Mesenchymal stem cell (in vitro differentiated cells and primary cell): ENCODE measurements at places on chromosomes 16 and 17.

DNA sequence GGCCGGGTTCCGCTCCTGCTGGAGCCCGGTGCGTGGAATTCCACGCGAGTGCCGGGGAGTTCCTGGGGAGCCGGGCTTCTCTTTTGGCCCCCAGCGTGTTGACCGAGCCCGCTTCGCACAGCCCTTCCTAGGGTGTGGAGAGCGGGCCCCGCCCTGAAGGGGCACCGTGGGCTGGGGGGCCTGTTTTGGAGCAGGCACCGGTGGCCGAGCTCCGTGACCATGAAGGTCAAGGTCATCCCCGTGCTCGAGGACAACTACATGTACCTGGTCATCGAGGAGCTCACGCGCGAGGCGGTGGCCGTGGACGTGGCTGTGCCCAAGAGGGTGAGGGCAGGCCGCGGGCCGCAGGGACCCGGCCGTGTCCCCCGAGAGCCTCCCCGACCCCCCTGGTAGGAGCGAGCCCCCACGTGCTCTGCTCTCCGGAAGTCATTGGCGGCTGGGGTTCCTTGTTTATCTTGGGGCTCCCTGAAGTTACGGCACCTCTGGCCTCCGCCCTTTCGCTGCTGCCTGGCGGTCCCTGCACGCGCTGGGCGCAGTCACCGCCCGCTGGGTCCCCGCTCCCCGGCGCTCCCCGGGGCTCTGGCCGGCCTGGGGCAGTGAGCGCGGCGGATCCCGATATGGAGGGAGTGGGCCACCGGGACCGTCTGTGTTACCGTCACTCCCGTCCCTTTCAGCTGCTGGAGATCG is 528 bp downstream of the HAGHL start:
- H3K27ac ChIP-seq, result no peak overlapping the region
- H3K4me1 ChIP-seq, result peaks cover 38% of the 10 kb centered on the region
- peaks cover 49% of the 10 kb centered on the region for H3K36me3 ChIP-seq
- peak overlapping the region; percentile 56 for H3K4me3 ChIP-seq

- H3K36me3 ChIP-seq, result no peaks in the 10 kb centered on the region
- H3K27me3 ChIP-seq, result no peaks in the 10 kb centered on the region
- no peak overlapping the region for H3K4me3 ChIP-seq
- DNase-seq, result no peak
- no peak overlapping the region for H3K27ac ChIP-seq
Measured at GRCh38 chr17:39357986-39358385, 43.4 kb downstream of the FBXL20 start.

GRCh38 chr17:52419229-52419641 is 260.7 kb upstream of the CA10 start:
- H3K4me3 ChIP-seq, result no peak overlapping the region
- H3K4me1 ChIP-seq, result no peaks in the 10 kb centered on the region
- H3K27me3 ChIP-seq, result no peaks in the 10 kb centered on the region
- H3K27ac ChIP-seq, result no peak overlapping the region

- H3K4me3 ChIP-seq, result no peak overlapping the region
- H3K36me3 ChIP-seq, result no peaks in the 10 kb centered on the region
- no peak for DNase-seq
- H3K4me1 ChIP-seq, result peaks cover 6% of the 10 kb centered on the region
- peaks cover 20% of the 10 kb centered on the region for H3K27me3 ChIP-seq
- no peak overlapping the region for H3K27ac ChIP-seq
Measured at GRCh38 chr17:46873941-46874645, 22.7 kb downstream of the WNT9B start.

- no peak overlapping the region for H3K27ac ChIP-seq
- no peak overlapping the region for H3K4me3 ChIP-seq
- no peaks in the 10 kb centered on the region for H3K36me3 ChIP-seq
- no peaks in the 10 kb centered on the region for H3K4me1 ChIP-seq
Measured at GRCh38 chr17:27256225-27257030, 37.5 kb upstream of the WSB1 start.

DNA sequence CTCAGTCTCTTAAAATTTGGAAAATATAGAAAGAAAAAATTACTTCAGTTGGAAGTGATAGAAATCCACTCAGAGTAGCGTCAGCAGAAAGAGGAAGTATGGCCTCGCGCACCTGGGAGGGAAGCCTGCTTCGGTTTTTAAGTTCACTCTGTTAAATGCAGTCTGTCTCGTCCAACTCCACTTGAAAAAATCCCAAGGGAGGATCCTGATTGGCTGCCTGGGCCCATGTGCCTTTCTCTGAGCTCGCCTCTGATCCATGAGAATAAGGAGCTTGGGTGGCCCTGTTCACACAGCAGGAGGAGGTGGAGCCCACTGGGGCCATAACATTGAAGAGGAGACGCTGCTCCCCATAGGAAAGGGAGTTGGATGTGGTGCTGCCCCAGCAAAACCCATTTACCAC is 40.7 kb downstream of the DNAJA2 start:
- no peaks in the 10 kb centered on the region for H3K27me3 ChIP-seq
- H3K4me1 ChIP-seq, result no peaks in the 10 kb centered on the region
- no peak overlapping the region for H3K27ac ChIP-seq

GRCh38 chr16:68355447-68356248 is 44.8 kb downstream of the PRMT7 start:
- peaks cover 86% of the 10 kb centered on the region for H3K36me3 ChIP-seq
- DNase-seq, result no peak
- no peaks in the 10 kb centered on the region for H3K27me3 ChIP-seq
- H3K4me1 ChIP-seq, result peaks cover 21% of the 10 kb centered on the region

GRCh38 chr17:80346498-80347275 is 68.3 kb upstream of the ENDOV start:
- no peak for DNase-seq
- H3K36me3 ChIP-seq, result peaks cover 80% of the 10 kb centered on the region
- no peak overlapping the region for H3K27ac ChIP-seq
- H3K4me3 ChIP-seq, result no peak overlapping the region
- no peaks in the 10 kb centered on the region for H3K4me1 ChIP-seq

- no peaks in the 10 kb centered on the region for H3K27me3 ChIP-seq
- peaks cover 8% of the 10 kb centered on the region for H3K36me3 ChIP-seq
- no peaks in the 10 kb centered on the region for H3K4me1 ChIP-seq
- no peak for DNase-seq
Measured at GRCh38 chr17:19857640-19858039, 10.1 kb downstream of the ULK2 start.

- H3K36me3 ChIP-seq, result no peaks in the 10 kb centered on the region
- no peak overlapping the region for H3K4me3 ChIP-seq
- H3K4me1 ChIP-seq, result no peaks in the 10 kb centered on the region
- H3K27ac ChIP-seq, result no peak overlapping the region
Measured at GRCh38 chr16:50717494-50717893, 24.1 kb downstream of the NOD2 start.

- no peaks in the 10 kb centered on the region for H3K4me1 ChIP-seq
- H3K27me3 ChIP-seq, result no peaks in the 10 kb centered on the region
- DNase-seq, result no peak
- no peaks in the 10 kb centered on the region for H3K36me3 ChIP-seq
- no peak overlapping the region for H3K4me3 ChIP-seq
- no peak overlapping the region for H3K27ac ChIP-seq
Measured at GRCh38 chr16:35177851-35178250, 1718.4 kb downstream of the TP53TG3F start.

- no peak for DNase-seq
- peaks cover 57% of the 10 kb centered on the region for H3K36me3 ChIP-seq
- H3K4me1 ChIP-seq, result peaks cover 6% of the 10 kb centered on the region
- H3K27ac ChIP-seq, result no peak overlapping the region
- no peak overlapping the region for H3K4me3 ChIP-seq
- H3K27me3 ChIP-seq, result no peaks in the 10 kb centered on the region
Measured at GRCh38 chr16:70663524-70664324, 17.4 kb downstream of the IL34 start.

GRCh38 chr16:53946746-53947386 is 242.9 kb downstream of the FTO start:
- H3K27me3 ChIP-seq, result no peaks in the 10 kb centered on the region

DNA sequence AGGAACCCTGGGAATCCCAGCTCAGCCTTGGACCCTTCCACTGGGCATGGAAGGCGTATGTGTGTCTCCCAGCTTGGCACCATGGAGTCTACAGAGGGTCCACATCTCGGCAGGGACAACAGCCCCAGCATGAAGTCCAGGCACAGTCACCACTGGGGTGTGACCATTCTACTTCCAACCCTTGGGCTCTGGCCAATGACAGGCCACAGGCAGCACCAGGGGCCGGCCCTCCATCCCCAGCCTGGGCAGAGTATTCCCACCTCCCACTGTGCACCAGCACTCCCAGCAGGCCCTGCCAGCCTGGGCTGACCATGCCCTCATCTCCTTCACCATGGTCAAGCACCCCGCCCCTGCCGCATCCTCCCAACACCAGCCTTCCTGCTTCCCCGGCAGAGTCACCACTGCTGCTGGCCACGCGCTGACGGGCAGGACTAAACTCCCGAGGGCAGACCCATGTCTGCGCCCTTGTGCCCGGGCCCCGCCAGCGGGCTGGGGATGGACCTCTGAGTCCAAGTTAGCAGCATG is 9.5 kb upstream of the PPP1R27 start:
- H3K27ac ChIP-seq, result no peak overlapping the region
- H3K4me1 ChIP-seq, result peaks cover 7% of the 10 kb centered on the region
- DNase-seq, result no peak

DNA sequence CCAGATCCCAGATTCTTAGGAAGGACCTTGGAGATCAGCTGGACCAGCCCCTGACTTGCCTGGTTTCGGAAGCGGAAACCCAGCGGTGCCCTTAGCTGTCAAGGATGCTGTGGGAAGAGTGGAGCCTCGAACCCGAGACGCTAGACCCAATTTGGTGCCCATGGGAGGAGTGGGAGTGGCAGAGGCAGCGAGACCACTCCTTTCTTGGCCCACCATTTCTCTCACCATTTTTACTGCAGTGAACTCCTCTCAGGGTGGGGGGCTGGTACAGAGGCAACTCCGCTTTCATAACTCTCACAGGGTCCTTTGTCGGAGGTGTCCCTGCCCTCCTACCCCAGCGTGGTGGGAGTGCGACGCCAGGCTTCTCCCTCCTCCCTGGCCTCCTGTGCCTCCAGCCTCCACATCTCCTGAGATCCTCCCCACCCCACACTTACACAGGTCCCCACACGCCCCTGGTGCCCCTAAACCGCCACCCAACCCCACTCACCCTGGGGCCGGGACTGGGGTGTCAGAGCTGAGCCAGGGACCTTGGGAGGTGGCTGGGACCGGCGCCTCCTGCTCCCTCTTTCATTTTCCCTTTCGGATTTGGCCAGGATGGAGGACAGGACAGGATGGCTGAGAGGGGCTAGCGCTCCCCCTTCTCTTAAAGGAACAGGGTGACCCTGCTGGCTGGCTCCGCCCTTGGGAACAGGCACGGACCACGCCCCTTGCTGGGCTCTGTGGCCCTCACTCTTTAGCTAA is at the start of gene GJD3:
TSS of gene GJD3 (minus strand) at position 617 of the 741 bp plus-strand sequence. CDS start 922 bp downstream, outside the sequence.
- H3K4me1 ChIP-seq, result peaks cover 27% of the 10 kb centered on the region
- H3K36me3 ChIP-seq, result no peaks in the 10 kb centered on the region
- no peak within 1 kb of the TSS for H3K27ac ChIP-seq
- no peak for DNase-seq
- no peaks in the 10 kb centered on the region for H3K27me3 ChIP-seq

GRCh38 chr16:10262377-10263132 is 80.3 kb upstream of the GRIN2A start:
- no peak for DNase-seq
- no peaks in the 10 kb centered on the region for H3K27me3 ChIP-seq
- no peaks in the 10 kb centered on the region for H3K36me3 ChIP-seq
- H3K27ac ChIP-seq, result no peak overlapping the region

DNA sequence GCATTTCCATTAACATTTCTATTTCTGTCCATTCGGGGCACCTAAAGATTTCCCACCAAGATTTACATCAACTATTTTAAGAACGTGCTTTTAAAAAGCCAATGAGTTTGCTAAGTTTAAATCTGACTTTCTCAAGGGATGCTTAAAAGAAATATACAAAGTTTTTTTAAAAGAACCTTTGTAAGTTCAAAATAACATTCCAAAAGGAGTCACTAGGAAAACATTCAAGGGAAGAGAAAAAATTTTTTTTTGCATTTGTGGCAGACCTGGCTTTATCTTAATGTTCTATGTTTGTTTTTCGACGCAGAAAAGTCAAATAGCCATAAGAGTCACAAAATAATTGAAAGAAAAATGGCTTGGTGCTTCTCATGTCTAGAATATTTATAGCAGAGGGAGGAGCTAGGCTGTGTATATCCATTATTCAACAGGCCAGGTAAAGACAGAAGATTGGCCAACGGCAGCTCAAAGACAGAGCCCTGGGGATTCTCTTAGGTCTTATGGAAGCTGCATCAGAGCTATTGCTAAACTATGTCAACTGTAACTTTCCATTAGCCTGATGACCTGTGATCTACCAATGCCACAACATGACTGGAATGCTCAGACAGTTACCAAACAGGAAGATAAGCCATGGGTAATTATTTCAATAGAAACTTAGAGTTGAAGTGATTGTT is 37.8 kb upstream of the MYOCD start:
- H3K36me3 ChIP-seq, result no peaks in the 10 kb centered on the region
- peak; percentile 89 for DNase-seq
- peaks cover 3% of the 10 kb centered on the region for H3K4me1 ChIP-seq
- no peak overlapping the region for H3K4me3 ChIP-seq

- peak overlapping the region; percentile 89 for H3K4me3 ChIP-seq
- H3K36me3 ChIP-seq, result peaks cover 19% of the 10 kb centered on the region
- H3K27ac ChIP-seq, result peak overlapping the region; percentile 95
- H3K27me3 ChIP-seq, result no peaks in the 10 kb centered on the region
- peak; percentile 80 for DNase-seq
Measured at GRCh38 chr17:62627904-62628633, 599 bp downstream of the MRC2 start.

DNA sequence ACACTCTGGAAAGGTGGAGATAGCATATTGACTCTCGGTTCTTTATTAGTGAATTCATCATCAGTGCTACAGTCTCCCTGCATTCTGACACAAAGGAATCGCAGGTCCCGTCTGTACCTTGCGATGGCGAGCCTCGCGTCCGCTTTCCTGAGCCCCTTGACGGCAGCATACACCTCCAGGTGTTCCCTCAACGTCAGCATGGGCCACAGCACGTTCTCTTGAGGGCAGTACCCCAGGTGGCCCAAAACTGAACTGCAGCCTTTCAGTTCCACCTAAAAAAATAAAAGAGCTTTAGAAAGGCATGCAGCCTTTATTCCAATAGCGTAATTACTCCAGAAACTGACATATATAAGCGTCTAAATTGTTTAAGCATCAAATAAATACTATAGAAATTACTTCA is 24.2 kb upstream of the ABCA9 start:
- H3K27me3 ChIP-seq, result no peaks in the 10 kb centered on the region
- no peak overlapping the region for H3K27ac ChIP-seq
- H3K36me3 ChIP-seq, result peaks cover 100% of the 10 kb centered on the region
- no peak overlapping the region for H3K4me3 ChIP-seq
- no peaks in the 10 kb centered on the region for H3K4me1 ChIP-seq
- DNase-seq, result peak; percentile 16
